Stimulated activated CD8-positive, alpha-beta memory T cell treated with anti-CD3 and anti-CD28 coated beads, Interleukin-15, amount 100 ng/mL, for 24 hours (primary cell): ENCODE measurements at places on chromosomes 5 and 9.

- DNase-seq: no peak
Measured at GRCh38 chr5:151184316-151185042, 26.9 kb upstream of the ANXA6 start.

GRCh38 chr9:35962126-35962906 lies 4.4 kb upstream of the OR2S2 start:
- DNase-seq: no peak

DNA sequence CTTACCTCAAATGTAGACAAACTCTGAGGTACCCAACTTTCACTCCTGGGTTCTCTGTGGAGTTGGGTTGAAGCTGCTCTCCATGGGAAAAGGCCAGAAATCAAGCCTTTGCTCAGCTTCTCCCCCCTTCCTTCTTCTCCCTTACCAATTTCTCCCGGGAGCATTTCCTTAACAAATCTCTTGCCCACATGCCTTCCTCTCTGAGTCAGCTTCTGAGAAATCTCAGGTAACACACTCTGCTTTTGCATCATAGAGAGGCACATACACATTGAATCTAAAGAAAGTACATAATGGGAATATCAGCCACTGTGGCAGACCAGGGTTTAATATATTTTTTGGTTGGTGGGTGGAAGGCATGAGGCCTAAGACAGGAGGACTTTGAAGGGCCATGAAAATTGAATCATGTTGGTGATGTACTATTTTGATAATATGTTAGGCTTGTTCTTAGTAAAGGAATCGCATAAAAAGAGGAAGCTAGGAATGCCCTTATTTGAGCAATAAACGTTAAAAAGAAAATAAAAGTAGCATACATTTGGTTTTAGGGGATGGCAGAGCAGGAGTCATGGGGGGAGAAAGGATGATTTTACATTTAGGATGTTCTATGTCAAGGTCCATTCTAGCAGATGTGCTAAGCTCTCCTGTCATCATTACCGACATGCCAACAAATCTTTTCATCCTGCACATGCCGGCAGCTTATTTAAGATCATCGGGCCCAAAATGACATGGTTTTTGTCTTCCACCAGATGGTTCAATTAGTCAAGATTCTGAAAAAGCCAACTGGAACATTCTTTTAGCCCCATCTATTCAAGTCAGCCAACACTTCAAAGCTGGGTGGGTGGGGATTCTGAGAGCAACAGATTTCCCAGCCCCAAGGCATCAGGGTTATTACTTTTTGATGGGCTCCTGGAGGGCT lies 199.5 kb upstream of the CLINT1 start:
- no peak for DNase-seq

GRCh38 chr5:175460552-175460951 lies 16.6 kb upstream of the DRD1 start:
- DNase-seq: no peak

DNA sequence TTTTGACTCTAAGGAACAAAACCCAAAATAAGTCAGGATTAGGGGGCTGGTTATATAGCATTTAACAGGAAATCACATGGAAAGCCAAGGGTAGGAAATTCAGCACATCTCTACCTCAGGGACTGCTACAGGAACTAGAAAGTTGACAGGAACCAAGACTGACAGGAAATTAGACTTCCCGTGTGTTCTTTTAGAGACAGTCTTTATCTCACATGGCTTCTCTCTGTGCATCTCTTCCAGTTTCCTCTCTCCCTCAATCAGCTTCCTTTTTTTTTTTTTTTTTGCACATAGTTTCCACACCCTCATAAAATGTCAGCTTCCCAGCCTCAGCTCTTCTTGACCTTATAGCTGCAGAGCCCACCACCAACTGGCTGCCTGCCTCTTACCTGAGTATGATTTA lies 4.8 kb downstream of the RECK start:
- DNase-seq: no peak

GRCh38 chr5:61860978-61861377 lies 445.0 kb upstream of the KIF2A start:
- DNase-seq: no peak

GRCh38 chr9:100725371-100725770 lies 147.5 kb downstream of the CAVIN4 start:
- no peak for DNase-seq
